ENCODE measurements at places on chromosomes 7 and 10.

DNA sequence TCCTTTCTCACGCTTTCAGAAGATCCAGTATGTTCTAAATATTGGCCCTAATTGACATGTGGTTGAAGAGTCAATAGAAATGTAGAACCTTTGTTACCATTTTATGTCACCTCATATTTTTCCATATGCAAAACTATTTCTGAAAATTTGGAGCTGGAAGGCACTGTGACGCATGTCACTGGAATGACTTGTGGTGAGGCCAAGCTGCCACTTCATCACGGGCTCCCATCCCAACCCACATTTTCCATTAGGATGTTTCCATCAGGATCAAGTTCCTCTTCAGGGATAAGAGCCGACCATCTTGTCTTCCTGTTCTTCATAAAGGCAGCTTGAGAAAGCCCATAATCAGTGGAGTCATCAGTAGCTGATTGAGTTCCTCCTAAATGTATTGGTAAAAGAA lies 1241.7 kb downstream of the GATA3 start:
- DNase-seq: no peak

GRCh38 chr7:71408271-71408670 lies 276.3 kb downstream of the GALNT17 start:
- DNase-seq: no peak

DNA sequence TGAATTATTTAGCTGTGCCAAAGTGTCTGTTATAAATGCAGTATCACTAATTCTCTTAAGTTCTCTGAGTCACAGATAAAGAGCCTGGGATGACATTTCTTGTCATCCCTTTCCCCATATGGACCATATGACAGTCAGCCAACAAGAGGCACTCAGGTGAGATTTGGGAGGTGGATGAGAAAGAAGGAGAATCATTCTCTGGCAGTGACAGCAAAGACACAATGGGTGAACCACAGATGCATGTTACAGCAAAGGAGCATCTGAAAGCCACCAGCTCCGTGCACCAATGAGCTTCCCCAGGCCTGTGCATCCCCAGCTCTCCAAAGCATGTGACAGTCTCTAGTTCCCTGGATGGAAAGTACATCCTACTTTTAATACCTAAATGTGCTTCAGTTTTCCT lies 10.8 kb downstream of the GIMAP6 start:
- DNase-seq: no peak

DNA sequence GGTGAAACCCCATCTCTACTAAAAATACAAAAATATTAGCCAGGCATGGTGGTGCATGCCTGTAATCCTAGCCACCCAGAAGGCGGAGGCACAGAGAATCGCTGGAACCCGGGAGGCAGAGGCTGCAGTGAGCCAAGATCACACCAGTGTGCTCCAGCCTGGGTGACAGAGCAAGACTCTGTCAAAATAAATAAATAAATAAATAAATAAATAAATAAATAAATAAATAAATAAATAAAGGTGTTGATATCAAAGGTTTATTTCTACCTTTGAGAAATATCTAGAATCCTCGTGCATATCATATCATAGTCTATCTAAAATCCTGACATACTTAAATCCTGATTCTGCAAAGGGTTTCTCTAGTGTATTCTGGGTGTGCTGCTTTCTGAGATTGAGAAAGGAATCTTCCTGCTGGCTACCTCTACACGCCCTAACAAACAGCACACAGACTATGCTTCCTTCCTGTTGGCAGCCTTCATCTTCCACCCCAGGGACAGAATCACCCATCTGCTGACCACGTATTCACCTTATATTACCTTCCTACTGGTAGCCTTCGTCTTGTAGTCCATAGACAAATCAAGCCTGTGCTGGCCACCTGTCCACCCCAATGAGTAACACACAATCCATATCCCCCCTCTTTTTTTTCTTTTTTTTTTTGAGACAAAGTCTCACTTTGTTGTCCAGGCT lies 8.7 kb downstream of the ABLIM1 start:
- DNase-seq: no peak

GRCh38 chr7:28732071-28732869 lies 225.9 kb downstream of the TRIL start:
- DNase-seq: no peak

GRCh38 chr10:60604342-60604741 lies 173.9 kb upstream of the CDK1 start:
- no peak for DNase-seq

- no peak for DNase-seq
These were observed 12.4 kb upstream of the TNKS2 start for GRCh38 chr10:91785830-91786229.

DNA sequence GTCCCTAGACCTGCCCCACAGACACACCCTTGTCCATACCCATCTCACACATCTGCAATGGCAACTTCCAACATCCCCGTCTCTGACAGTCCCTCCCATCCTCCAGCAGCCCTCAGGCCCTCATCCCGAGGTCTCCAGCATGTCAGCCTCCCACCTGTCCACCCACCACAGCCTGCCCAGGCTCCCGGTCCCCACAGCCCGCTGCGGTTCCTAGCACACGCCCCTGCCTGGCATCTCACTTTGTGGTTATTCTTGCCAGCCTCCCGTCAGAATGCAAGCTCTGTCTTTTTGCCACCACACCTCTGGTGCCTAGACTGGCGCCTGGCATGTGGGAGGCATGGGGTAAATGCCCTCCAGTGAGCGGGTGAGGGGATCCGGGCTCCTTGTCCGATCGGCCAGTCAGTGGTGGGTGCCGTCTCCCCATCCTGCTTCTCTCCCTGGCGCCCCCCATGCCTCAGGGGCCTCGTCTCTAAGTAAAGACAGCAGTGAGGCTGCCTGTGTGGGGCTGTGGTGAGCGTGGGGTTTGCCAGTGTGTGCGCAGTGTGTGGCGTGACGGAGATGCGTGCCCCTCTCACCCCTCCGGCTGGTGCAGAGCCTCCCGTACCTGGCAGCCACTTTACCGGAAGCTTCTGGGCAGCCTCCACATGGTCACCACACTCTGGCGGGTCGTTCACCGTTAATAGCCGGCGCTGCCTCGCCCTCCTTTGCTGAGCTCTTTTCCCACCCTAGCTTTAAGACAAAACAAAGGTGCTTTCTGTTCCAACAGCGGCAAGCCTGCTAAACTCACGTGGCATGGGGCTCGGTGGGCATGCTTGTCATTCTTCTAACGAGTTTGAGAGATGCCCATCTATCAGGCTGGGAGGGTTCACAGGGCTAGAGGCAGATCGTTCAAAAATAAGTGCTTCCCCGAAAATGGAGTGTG lies 28.5 kb upstream of the TTYH3 start:
- DNase-seq: no peak

GRCh38 chr10:36602374-36602773 lies 523.0 kb upstream of the ANKRD30A start:
- DNase-seq: peak; percentile 19

- DNase-seq: no peak
These were observed 150.5 kb downstream of the PLXDC2 start for GRCh38 chr10:19966751-19967150.

DNA sequence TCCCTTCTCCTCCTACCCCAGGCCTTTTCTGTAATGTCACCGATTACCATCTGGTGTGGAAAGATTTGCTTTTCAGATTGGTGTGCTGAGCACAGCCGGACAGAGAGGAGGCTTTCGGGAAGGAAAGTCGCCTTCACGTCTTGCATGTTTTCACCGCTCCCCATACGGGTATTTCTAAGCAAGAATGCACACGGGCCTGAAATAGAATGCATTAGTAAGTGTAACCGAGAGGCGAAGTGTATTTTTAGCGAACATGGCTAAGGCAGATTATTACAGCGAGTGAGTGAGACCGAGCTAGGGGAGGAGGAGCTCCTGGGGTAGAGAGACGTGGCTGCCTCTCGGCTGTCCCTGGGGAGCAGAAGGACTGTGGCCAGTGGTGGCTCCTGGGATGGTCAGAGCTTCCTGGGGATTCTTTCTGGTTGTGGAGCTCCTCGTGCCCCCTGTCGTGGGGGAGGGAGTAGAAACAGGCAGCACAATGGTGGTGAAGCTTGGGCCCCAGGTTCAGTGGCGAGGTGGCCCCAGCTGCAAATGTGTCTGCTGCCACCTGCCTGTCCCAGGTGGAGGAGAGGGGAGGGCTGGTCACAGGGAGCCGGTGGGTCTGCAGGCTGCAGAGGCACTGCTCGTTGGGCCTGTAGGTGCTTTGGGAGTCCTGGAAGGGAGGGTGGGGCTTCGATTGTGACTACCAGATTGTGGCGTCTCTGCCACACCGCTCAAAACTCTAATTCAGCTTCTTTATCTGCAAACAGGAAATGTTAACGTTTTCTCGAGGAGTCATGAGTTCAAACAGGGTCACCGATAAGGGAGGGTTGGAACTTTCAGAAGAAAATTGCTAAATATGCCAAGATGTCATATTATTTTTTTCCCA lies 135.8 kb downstream of the CAMK1D start:
- no peak for DNase-seq

GRCh38 chr7:44226396-44226753 lies 25.6 kb downstream of the YKT6 start:
- DNase-seq: no peak

- DNase-seq: no peak
These were observed 880.6 kb downstream of the LRMDA start for GRCh38 chr10:76311752-76312636.

- no peak for DNase-seq
These were observed 8.0 kb upstream of the ZNRF2 start for GRCh38 chr7:30276203-30276900.

DNA sequence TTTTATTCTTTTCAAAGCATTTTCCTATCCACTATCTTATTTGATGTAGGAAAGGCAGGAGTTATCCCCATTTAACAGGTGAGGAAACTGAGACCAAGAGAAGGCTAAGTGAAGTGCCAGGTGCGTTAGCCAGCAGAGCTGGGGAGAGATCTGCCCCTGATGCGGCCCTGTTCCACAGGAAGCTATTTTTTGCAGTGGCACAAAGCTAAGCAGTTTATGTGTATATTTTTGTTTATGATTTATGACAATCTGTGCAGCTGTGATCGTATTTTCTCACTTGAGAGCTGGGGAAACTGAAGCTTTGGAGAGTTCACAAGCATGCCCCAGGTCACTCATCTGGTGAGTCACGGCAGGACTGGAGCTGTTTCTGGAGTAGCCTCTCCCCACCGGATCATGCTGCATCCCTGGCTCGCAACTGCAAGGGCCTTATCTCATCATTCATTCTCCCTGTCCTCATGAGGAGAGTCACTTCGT lies 38.8 kb downstream of the SLC29A3 start:
- no peak for DNase-seq

GRCh38 chr10:42618424-42618823 lies 19.9 kb downstream of the ZNF33B start:
- DNase-seq: no peak

- DNase-seq: no peak
These were observed 1.0 kb downstream of the TWIST1 start for GRCh38 chr7:19116121-19117090.

DNA sequence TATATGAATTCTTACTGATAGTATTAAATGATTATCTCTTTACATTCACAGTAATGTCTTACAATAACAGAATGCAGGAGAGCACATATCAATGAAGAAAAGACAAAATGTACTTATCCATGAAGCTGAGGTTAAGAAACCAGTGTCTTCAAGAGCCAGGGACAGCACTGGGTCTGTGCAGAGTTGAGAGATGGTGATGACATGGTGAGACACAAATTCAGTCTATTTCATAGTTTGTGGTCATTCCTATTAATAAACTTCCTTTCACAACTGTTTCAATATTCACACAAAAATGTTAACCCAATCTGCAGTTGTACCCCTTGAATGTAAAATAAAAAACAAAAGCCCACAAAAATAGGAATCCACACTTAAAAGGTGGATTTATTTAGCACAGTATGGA lies 5.3 kb upstream of the MAGI2 start:
- no peak for DNase-seq

- no peak for DNase-seq
These were observed 655 bp downstream of the LMTK2 start for GRCh38 chr7:98107313-98107721.

GRCh38 chr10:22341190-22341925 lies 3.9 kb upstream of the SPAG6 start:
- DNase-seq: no peak

DNA sequence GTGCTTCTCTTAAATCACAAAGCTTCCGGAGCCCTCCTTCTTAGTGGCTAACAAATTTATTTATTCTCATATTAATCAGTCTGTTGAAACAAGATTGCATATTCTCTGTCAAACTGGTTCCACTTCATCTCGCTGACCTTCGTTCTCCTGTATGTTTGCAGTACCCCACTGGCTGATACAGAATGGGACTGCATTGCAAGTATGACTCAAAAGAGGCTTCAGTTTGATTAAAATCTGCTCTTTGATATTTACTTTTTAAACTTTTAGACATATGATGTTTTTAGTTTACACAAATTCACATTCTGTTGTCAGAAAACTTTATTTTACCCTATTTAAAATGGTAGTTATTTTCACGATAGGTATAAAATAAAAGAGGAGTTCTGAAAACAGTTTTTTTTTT lies 14.3 kb upstream of the ARHGAP12 start:
- DNase-seq: no peak

DNA sequence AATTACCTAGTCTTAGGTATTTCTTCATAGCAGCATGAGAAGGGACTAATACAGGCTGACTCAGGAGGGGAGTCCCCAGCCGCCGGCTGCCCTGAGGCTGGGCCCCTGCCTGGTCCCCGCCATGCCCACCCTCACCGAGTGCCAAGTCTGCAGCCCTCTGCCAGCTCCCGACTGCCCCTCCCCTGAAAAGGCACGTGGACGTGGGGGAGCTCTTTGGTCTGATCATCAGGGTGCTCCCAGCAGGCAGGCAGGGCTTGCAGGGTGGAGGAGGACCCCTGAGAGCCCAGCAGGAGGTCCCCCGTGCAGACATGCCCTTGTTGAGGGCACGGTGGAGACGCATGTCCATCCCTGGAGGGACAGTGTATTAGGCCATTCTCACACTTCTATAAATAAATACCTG lies 110.9 kb downstream of the UNCX start:
- no peak for DNase-seq

DNA sequence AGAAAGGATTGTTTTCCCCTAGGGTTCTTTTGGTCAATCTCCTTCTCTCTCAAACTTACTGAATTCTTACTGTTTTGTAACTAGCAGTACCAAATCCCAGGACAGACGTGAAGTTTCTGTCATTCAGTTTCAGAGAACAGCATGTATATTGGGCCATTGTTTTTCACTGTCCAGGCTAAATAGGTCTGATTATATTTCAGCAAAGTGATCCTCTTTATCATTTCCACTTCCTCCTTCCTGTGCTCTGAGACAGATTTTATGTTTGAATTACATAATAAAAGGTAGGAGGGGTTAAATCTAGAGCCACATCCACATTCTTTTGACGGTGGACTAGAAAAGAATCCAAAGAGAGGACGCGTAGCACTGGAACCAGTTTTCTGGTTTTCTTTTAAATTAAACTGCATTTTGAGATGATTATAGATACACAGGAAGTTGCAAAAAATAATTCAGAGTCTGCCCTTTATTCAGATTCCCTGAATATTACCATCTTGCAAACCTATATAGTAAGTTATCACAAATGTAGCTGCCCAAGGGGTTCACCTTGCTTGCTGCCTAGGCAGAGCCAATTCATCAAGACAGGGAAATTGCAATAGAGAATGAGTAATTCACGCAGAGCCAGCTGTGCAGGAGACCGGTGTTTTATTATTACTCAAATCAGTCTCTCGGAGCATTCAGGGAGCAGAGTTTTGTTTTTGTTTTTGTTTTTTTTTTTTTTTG lies 40.1 kb downstream of the AKR1E2 start:
- no peak for DNase-seq

Measured in BJ (cell line).